ENCODE measurements at places on chromosomes 5 and 9. TPM values are rescaled to one million over a fixed set of nuclear protein-coding genes. Genes with fewer than 3 reads are reported as not detected.

The PLAC8L1 gene
- not detected for total RNA-seq

- no peak for DNase-seq
Measured at GRCh38 chr5:93899026-93899600, 157.7 kb upstream of the POU5F2 start.

The ANKRD18B gene
- not detected for total RNA-seq

DNA sequence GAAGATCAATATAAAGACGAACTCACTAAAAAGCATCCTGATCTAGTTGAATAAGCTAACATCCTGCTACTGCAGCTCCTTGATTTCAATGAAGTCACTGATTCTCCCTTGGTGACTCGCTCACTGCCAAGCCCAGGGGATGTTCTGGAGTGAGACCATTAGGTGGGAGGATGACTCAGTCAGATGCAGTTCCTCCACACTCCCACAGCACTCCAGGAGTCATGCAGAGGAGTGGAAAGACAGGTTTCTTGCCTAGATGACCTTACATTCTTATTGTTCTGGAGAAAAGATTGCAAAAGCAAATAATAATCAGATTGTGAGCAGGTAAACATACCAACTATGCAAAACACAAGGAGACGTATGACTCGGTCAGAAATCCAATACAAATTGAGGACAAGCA is 15.3 kb downstream of the GCNT4 start:
- no peak for DNase-seq

DNA sequence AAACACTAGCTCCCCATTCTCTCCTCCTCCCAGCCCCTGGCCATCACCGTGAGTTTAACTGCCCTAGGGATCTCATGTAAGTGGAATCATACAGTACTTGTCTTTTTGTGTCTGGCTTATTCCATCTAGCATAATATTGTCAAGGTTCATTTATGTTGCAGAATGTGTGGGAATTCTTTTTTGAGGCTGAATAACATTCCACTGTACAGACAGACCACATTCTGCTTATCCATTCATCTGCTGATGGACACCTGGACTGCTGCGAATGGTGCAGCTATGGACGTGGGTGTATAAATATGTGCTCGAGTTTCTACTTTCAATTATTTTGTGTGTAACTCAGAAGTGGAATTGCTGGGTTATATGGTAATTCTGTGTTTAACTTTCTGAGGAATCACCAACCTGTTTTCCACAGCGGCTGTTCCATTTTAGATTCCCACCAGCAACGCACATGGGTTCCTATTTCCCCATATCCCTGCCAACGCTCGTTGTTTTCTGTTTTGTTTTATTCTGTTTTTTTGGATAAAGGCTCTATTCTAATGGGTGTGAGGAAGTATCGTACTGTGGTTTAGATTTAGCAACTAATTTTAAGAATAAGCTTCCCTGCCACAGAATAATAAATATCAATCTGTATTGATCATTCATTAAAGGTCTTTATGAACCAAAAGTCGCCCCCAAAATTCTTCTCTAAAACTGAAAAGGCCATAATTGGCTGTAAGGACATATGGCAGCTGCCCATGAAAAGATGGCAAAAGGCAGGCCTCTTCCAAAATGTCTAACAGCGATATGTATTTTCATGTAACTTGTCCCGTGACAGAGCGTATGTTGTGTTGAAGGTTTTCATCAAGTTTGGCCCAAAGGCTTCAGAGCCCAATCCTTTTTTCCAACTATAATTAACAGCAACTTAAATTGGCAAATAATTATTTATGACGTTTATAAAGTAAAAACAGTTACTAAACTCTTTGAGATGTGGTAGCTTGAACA is 70.3 kb downstream of the DAP start:
- DNase-seq, result no peak

The GPR151 gene
- total RNA-seq, result not detected

- no peak for DNase-seq
Measured at GRCh38 chr5:164153469-164154172, 648.2 kb downstream of the MAT2B start.

DNA sequence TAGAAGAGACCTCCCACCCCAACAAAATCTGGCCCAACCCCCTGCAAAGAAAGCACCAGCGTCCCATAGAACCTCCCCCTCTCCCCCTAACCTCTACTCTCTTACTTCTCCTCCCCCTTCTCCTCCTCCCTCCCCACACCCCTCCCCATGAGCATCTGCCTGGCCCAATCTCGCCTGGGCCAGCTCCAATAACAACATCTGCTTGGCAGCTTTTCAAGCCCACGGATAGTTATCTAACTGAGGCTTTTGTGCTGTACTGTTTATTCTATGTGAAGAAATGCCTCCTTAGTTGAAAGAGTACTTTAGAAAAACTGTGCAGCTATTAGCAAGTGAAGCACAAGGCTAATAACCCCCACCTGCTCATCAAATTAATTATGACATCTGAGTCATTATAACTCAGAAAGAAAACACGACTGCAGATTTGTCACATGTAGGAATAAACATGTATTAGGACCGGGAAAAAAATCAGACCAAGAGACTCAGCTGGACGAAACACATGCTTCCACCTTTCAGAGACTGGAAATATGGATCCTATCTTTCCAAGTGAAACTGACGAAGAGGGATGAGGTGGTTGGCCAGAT is 42.8 kb downstream of the NFIB start:
- DNase-seq, result peak; percentile 77

DNA sequence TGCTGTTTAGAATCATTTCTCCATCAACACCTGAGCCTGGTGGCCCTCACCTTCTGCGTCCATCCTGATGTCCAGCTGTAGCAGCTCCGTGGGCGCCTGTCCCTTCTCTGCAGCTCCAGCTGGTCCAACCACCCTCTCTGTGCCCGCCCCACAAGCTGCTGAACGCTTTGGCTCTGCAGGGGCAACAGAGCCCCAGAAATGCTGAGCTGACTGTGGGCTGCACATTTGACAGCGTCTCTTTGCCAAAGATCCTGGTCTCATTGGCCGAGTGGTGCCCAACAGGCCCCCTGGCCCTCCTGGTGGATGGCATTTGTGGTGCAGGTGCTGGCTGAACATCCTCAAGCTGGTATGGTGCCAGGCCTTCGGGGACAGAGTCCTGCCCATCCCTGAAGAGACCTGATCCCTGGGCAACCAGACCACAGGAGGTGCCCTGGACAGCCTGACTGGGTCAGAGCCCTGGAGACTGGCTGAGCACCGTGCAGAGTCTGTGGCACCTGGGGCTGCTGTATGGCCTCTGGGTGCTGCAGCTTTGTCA is 25.3 kb upstream of the CEP72 start:
- no peak for DNase-seq

DNA sequence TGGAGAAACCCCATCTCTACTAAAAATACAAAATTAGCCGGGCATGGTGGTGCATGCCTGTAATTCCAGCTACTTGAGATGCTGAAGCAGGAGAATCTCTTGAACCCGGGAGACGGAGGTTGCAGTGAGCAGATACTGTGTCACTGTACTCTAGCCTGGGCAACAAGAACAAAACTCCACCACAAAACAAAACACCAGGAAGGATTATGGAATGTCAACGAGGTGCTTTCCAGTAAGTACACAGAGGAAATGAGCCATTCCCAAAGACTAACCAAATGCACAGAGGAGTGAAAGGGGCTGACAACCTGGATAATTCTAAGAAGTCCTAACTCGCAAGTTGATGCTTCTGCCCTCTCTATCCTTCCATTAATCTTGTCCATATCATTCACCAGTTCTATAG is 126.1 kb upstream of the RETREG1 start:
- DNase-seq, result no peak

All from ovary (tissue), 10 donors.